ENCODE measurements at places on chromosomes 6 and 20.

DNA sequence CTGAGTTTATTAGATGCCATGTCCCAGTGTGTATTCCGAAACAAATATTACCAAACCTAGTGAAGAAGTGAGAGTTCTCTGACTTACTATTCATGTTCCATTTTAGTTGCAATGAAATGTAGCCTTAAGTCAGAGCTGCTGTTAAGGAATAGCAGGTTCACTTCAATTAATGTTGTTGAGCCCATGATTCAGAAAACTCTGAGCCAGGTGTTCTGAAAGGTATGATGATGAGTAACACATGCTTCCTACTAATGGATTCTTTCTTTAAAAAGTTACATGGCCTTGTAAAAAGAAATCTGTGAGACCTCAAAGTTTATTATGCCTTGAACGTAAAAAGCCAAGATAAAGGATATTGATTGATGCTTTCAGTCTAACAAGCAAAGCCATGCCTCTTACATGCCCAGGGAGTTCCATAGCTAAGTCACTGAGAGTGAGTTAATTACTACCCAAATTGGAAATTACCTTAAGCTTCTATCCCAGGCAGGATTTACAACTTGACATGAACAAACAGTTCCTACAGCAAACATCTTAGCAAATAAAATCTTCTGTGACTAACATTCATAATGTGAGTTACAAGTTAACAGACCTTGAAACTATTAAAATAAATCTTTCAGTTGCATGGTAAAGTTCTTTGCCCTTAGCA, 122.9 kb downstream of the AKAP7 start:
- DNase-seq, result no peak

DNA sequence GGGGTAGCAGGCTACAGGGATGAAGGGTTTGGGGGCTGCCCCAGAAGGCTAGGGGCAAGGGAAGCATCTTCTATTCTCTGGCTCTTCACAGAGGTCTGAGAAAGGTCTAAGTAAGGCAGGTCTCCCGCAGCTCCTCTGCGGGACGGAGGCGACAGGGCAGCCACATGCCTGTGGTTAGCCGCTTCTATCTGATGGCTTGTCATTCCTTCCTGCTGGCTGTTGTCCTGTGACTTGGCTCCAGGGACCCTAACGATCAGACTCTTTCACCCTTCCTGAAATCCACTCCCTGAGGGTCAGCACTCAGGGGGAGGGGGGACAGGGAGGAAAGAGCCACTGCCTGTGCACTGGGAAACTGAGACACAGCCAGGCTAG, 673 bp downstream of the CST7 start:
- no peak for DNase-seq

DNA sequence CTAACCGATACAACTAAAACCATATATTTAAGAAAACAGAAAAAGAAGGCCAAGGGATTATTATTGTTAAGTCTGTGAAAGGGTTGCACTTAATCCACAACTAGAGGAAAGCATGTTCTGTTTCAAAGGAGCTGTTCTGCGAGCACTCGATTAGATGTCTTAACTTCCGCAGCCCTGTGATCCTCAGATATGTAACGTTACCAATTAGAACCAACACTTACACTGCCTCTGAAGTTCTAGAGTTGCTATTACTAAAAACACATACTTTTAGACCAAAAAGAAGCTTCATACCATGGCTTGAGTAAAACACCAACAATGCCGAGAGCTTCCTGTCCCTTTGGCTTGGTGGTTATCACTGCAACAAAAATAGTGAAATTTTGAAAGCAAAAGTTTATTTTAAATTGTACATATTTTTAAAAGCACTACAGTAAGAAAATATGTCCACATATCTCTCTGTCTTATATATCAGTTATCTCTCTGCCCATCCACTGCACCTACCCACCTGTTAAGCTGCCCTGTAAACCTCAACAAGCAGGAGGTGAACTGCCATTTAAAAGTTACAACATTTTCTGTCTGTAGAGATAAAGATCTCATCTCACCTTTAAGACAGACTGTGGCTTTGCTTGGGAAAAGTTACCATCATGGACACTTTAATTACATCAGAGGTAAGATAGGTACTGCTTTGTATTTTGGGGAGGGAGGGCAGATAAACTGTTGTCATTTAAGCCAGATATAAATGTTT, 7.1 kb upstream of the DUSP22 start:
- DNase-seq, result no peak

- peak; percentile 93 for DNase-seq
Measured at GRCh38 chr20:38152621-38153221, 12.3 kb downstream of the TGM2 start.

DNA sequence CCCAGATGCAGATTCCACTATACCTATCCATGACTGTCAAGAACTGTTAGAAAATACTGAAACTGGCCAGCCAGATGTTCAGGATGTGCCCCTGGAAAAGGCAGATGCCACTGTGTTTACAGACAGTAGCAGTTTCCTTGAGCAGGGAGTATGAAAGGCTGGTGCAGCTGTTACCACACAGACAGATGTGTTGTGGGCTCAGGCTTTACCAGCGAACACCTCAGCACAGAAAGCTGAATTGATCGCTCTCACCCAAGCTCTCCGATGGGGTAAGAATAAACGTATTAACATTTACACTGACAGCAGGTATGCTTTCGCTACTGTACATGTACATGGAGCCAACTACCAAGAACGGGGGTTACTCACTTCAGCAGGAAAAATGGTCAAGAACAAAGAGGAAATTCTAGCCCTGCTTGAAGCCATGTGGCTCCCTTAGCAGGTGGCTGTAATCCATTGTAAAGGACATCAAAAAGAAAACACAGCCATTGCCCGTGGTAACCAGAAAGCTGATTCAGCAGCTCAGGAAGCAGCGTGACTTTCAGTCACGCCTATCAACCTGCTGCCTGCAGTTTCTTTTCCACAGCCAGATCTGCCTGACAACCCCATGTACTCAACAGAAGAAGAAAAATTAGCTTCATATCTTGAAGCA, 459.7 kb upstream of the HTR1E start:
- no peak for DNase-seq

- DNase-seq, result peak; percentile 72
Measured at GRCh38 chr6:139296927-139297326, 5.1 kb upstream of the TXLNB start.

DNA sequence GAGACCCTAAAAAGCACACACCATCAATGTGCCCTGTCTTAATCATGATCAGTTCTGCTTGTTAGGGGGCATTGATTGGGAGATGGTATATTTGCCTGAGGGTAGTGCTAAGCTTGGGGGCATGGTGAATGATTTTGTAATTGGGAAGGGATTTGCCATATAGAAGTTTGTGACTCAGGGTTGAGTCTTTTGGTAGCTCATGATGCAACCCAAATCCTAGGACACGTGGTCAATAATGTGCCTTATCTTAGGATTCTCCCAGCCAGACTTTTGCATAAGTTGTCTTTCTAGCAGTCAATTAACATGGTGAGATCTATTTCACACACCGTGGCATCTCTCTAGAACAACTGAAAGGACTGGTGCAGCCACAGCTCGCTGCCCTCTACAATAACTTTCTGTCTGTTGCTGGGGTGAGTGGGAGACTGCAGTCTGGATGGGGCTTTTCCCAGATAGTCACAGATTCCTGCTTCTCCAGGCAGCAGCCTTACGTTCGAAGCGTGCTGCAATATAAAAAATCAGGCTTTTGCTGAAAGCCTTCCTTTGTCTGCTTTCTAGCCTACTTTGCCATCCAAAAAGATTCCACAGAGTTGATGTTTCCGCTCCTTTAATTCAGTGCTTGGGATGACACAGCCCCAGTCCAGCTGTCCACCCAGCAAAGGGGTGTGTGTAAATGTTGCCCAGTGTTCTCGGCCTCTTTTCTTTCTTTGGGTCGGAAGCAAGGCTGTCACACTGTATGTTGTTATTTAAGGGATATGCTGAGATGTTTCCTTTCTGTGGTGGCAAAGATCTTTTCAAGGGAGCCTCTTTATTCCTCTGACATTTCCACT, 58.9 kb downstream of the ID4 start:
- DNase-seq, result no peak

DNA sequence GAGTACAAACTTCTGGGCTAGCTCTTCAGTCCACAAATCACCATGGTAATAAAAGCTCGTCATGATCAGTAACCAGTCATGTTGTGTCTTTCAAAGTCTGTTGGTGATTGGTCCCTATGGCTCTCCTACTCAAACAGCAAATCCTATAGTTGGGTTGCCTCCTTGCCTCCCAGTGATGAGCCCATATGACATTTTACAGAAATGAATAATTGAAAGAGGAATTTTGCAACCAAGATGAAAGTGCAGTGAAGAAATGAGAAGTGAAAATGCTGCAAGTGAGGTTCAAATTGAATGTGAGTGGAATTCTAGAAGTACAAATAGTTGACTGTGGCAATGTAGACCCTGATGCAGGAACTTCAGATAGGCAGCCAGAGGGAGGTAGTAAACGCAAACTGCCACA, 5.1 kb upstream of the SIRPD start:
- no peak for DNase-seq

DNA sequence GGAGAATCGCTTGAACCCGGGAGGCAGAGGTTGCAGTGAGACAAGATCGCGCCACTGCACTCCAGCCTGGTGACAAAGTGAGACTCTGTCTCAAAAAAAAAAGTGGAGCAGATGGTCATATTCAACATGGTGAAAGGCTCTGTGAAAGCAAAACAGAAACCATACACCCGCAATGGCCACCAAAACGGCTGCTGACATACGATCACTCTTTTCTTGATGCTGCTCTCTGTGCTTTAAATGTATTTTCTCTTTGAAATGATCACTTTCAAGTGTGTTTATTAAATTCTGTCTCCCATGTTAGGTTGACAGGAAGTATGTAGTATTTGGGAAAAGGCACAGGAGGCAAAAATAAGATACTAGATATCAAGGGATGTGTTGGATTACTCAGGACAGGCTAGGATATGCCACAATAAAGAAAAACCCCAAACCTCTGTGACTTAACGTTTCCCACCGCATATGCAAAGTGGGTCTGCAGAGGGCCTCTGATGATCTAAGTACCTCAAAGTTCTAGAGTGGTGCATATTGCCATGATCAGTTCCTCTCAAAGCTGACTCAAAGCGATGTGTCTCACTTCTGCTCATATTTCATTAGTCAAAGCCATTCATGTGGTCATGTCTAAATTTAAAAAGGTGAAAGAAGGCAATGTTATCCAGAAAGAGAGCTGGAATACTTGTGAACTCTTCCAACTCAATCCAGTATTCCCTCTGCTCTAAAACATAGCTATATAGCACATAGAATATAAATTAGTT, 155.1 kb upstream of the SOX4 start:
- DNase-seq, result no peak

DNA sequence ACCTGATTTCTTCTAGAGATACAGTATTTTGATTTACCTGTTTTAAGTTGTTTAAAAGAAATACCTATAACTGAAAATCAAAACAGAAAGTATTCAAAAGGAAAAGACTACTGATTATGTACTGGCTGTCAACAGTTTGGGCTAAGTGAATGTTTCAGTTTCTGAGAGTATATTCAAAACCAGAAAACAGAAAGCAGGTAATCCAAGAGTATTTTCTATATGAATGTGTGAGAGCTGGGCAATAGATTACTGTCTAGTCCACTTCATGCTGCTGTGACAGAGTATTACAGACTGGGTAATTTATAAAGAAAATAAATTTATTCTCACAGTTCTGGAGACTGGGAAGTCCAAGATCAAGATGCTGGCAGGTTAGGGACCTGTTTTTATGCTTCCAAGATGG, 261.0 kb downstream of the ARHGAP18 start:
- DNase-seq, result no peak

GRCh38 chr6:74764486-74764885, 441.4 kb downstream of the COL12A1 start:
- DNase-seq, result no peak

GRCh38 chr6:157185171-157185570, 138.1 kb downstream of the TMEM242 start:
- DNase-seq, result no peak

DNA sequence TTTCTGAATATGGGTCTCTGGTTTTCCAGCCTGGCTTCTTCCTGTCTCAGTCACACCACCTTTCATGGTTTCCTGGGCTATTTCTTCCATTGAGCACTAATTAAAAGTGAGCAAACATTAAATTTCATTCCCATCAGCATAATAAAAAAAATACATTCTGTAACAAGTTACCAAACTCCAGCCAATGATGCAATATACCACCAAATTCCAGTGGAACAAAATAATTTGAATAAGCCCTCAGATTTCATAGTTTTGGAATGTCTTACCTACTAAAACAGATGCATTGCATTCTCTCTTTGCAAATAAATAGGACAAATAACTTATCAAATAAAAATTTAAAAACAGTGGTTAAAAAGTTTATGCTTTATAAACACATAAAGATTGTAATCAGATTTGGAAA, 97.8 kb upstream of the PRDM1 start:
- DNase-seq, result no peak

DNA sequence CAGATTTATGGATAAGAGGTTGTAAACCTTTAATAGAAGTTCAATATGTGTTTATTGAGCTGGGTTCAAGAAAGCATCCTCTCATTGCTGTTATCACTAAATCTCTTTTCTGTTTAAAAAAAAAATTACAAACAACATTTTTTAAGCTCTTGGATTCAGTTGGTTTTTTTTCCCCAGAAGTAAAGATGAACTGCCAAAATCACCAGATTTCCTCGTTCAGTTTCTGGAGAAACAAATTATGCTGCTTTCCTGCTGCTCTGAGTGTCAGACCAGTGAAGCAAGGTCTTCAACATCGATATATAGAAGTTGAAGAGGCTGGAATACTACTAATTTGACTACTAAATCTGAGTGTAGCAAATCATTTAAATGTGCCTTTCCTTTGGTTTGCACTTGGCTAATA, 352.1 kb upstream of the IRAK1BP1 start:
- no peak for DNase-seq

DNA sequence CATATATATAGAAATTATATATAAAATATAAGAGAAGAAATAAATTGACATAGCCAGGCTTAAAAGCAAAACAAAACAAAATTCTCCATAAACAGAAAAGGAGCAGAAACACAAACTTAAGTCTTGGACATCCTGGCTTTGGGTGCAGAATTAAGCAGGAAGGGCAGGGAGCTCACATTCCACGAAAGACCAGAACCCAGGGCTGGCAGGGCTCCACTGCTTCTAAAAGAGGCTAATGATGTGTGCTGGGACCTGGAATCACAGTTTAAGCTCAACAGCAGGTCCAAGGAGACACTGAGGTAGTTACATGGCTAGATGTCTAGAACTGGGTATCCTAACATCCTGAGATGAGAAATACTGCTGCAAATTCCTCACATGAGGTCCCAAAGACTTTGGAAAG, 210.3 kb downstream of the WDR27 start:
- no peak for DNase-seq

DNA sequence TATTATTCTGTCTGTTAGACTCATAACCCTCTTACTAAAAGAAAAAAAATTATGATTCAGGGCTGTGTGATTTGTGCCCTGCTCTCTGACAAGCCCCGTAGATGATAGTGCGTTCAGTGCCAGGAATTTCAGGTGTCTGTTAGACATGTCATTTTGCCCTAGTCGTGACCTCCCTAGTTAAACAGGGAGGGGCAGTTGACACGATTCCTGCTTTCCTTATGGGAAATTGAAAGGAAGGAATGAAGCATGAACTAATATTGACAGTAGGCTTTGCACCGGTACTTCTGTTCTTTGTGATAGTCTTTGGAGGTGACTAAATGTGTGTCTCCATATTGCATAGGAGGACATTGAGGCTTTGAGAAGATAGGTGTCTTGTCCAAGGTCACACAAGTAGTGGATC, 26.3 kb downstream of the RPRD1B start:
- DNase-seq, result no peak

All from osteoblast (primary cell).